Activated CD8-positive, alpha-beta memory T cell treated with anti-CD3 and anti-CD28 coated beads, Interleukin-2, amount 50 U/mL, for 4 hours (primary cell): ENCODE measurements at places on chromosomes 7 and 10.

- DNase-seq: no peak
These were observed 278.6 kb downstream of the ARHGAP12 start for GRCh38 chr10:31650010-31650409.

DNA sequence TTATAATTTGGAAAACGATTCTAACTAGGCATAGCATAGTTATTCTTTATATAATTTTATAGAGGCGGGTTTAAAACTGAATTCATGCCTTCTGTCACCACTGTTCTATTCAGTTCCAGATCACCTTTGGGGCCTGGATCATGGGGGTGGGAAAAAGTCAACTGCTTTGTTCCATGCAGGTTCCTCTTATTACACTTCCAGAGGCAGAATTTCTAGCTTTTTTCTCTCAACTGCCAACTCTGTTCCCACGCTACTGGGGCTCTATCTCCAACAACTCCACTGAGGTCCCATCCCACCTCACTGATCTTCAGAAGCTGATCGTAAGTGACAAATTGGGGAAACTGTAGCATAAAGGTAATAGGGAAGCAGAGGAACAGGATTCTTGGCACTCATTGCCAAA lies 283.6 kb upstream of the IMMP2L start:
- no peak for DNase-seq

GRCh38 chr10:86687750-86688149 lies 19.4 kb downstream of the LDB3 start:
- DNase-seq: no peak

- no peak for DNase-seq
These were observed 30.5 kb downstream of the CPED1 start for GRCh38 chr7:121019018-121019417.

DNA sequence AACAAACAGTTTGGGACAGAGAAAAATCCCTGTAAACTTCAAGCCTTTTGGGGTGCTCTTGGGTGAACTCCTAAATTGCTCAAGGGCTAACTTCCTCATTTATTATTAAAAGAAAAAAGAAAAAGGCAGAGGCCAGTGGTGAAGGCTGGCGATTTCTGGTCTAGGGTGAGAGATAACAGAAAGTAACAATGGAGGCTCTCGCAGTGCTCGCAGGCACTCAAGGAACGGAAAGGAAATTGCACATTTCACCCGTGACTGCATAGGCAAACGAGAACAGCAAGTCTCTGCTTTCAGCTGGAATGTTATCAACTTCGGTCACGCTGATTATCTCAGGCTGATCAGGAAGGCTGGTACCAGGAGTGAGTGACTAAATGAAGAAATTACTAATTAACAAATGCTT lies 70.7 kb downstream of the PRKAG2 start:
- no peak for DNase-seq

DNA sequence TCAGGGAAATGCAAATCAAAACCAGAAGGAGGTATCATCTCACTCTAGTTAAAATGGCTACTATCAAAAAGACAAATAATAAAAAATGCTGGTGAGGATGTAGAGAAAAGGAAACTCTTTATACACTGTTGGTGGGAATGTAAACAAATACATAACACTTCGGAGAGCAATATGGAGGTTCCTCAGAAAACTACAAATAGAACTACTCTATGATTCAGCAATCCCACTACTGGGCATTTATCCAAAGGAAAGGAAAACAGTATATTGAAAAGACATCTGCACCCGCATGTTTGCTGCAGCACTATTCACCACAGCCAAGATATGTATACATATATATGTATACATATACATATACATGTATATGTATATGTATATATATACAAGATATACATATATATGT lies 94.2 kb downstream of the C10orf90 start:
- DNase-seq: no peak

DNA sequence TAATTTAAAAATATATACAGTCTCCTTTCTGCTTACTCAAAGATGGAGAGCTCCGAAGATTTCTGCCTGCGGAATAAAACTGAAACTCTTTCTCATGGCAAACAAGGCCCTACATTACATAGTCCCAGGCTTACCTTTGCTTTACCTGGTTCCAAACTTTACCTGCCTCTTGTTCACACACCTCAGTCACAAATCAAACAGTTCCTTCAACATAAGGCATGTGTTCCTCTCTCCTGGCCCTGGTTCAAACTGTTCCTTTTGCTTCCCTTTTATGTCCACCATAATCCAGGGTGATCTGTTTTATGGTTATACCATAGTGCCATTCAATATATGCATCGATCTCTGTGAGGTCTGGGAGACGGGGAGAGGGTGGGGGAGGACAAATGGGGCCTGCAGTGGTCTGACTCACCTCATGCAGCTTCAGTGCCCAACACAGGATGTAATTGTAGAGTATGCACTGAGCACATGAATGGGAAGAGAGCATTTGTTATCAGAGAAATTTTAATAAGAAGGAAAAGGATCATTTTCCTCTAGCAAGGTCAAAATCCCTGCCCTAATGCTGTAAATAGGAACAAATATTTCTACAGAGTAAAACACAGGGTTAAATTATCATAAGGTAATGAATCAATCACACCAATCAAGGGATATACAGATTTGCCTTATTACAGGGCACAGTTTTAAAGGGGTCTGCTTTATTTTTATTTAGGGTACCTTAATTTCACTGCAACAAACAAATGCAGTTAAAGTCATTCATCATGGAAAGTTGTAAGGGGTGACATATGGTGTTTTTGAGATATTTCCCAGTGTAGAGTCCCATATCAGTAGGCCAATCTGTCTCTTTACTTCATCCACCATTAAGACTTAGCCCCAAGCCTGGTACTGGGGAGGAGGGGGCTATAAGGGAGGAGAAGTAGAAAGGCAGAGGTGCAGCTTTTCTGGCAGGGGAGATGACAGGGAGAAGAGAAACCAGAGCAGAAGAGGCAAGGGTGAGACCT lies 88.8 kb upstream of the PDE1C start:
- DNase-seq: no peak

DNA sequence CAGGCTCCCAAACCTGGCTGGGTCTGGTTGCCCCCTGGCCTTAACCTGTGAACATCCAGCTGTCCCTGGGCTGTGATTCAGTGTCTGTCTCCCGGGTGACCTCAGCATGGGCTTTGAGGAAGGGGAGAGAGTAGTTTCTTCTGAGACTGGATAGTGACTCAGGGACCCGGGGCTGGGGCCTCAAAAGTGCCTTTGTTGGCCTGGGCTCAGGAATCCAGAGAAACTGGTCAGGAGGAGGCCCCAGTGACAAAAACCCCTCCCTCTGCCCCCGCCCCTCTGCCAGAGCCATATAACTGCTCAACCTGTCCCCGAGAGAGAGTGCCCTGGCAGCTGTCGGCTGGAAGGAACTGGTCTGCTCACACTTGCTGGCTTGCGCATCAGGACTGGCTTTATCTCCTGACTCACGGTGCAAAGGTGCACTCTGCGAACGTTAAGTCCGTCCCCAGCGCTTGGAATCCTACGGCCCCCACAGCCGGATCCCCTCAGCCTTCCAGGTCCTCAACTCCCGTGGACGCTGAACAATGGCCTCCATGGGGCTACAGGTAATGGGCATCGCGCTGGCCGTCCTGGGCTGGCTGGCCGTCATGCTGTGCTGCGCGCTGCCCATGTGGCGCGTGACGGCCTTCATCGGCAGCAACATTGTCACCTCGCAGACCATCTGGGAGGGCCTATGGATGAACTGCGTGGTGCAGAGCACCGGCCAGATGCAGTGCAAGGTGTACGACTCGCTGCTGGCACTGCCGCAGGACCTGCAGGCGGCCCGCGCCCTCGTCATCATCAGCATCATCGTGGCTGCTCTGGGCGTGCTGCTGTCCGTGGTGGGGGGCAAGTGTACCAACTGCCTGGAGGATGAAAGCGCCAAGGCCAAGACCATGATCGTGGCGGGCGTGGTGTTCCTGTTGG lies at the start of gene CLDN4:
TSS of gene CLDN4 (plus strand) at position 316 of the 903 bp plus-strand sequence. CDS start at position 522, 206 bp downstream.
- no peak for DNase-seq

GRCh38 chr7:7416031-7416858 lies 119.4 kb downstream of the COL28A1 start:
- no peak for DNase-seq

GRCh38 chr10:75024971-75025523 lies 86.4 kb upstream of the SAMD8 start:
- no peak for DNase-seq

DNA sequence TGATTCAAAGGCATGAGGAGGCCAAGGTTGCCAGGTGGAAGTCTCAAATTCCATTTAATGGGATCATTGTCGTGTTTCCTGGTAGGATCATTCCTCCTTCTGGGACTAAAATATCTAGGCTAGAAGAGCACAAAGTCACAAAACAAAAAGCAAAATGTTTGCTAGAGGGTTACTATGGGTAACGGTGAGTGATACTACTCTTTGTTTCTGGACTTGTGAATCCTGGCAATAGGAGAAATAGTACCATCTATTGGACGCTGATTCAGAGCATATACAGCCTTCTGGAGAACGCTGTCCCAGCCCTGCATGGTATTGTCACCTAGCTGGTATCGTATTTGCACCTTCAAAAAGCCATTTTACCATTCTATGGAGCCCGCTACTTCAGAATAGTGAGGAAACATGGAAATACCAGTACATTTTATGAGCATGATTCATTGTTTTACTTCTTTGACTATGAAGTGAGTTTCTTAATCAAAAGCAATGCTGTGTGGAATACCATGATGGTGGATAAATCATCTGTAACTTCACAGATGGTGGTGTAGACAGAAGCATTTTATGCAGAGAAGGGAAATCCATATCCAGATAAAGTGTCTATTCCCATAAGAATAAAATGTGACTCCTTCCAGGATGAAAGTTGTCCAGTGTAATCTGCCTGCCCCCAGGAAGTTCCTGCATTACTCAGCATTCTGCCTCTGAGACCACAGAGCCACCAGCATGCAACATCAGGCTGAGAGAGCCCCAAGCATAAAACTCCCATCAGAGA lies 361.0 kb downstream of the ETV1 start:
- no peak for DNase-seq

GRCh38 chr10:98267894-98268693 lies at the start of gene LOXL4:
Gene LOXL4 (minus strand): TSS chr10:98268194. CDS start chr10:98263019, 5,175 bp downstream.
- no peak for DNase-seq

- DNase-seq: no peak
These were observed 1.9 kb downstream of the KCTD7 start for GRCh38 chr7:66630531-66630930.

- DNase-seq: no peak
These were observed 86.4 kb upstream of the GNA12 start for GRCh38 chr7:2930310-2931033.

- no peak for DNase-seq
These were observed 7.9 kb upstream of the TCAF1 start for GRCh38 chr7:143909863-143910262.

GRCh38 chr10:73841526-73842285 lies 30.3 kb upstream of the NDST2 start:
- no peak for DNase-seq

DNA sequence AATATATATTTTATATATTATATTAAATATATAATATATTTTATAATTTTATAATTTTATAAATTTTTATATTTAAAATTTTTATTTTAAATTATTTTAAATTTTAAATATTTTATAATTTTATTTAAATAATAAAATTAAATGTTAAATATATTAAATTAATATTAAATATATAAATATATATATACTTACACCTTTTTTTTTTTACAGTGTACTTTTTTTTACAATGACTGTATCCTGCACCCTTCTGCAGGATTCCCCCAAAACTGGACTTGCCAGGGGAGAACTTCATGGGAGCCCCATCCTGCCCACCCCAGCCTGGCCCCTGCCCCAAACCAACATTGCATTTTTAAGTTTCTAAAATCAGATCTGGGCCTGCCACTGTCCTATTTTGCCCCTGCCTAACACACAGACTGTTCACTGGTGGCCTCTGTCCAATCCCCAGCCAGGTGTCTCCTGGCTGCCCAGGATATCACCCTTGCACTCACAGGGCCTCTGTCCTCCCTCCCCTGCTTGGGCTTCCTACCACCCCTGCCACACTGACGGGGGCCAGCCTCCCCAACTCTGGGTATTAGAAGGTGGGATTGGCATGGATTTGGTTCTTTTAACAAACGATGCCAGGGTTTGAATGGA lies 138.0 kb downstream of the ADCY1 start:
- no peak for DNase-seq

GRCh38 chr7:106099539-106099938 lies 12.6 kb downstream of the SYPL1 start:
- DNase-seq: no peak

GRCh38 chr10:111076191-111076681 lies 593 bp upstream of the ADRA2A start:
- peak; percentile 51 for DNase-seq

DNA sequence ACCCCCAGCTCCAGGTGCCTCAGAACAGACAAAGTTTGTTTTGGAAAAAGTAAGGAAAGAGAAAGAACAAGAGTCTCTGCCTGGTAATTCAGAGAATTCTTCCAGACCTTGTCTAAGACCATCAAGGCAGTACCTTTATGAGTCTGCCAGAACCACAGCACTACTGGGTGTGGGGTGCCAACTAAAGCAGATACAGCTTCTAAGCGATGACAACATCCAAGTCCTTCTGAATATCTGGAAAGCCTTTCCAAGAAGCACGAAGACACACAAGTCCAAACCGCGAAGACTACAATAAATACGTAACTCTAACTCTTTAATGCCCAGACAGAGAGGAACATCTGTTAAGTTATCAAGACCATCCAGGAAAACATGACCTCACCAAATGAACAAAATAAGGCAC lies 94.3 kb downstream of the SIRT1 start:
- no peak for DNase-seq

DNA sequence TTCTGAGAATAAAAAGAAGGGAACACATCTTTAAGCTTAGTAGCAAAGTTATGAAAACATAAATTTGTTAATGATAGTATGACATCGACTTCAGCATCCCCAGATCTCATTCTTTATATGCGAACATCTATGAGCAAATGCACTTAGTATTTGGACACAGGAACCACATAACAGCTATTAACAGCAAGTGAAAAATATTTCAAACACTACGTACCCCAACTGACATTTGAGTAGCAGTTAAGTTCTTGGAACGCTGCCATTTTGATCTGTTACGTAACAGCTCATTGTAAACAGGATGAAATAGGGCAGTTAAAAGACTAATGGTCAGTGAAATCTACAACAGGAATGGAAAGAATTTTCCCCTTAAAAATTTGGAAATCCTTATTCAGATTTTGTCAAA lies 428.9 kb downstream of the TNS3 start:
- no peak for DNase-seq

- no peak for DNase-seq
These were observed 287.1 kb upstream of the SMIM30 start for GRCh38 chr7:113405296-113406056.

DNA sequence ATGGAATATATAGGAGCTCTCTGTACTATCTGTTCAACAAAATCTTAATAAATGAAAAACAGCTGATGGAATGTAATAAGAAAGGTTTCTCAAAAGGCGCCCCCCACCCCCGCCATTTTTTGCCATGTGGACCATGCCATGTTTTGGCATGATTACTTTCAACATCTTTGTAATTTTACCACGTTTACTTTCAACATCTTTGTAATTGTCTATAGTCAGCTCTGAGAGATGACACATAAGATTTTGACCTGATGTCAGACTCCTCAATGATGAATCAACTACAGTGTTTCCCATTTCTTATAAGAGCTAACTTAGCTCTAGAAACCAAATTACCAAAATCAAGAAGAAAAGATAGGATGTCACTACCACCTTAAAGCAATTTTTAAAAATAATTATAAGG lies 144.9 kb upstream of the AHR start:
- DNase-seq: no peak
